NCI-H510A (cell line): ENCODE measurements at places on chromosomes 16 and 17.

DNA sequence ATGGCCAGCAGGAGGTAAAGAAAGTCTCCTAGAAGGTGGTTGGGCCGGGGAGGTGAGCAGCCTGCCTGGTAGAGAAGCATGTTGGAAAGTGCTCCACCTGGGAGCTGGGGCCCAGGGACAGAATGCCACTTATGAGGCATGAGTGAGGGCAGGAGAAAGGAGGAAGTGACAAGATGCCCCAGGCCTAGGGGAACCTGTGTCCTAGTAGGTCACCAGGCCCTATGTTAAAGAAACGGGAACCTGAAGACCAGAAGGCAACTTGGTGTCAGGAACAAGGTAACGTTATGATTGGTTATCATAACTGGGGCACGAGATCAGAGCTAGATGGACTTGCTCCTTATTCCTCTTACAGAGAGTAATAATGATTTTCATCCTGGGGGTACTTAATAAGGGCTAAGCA lies 34.3 kb downstream of the PITPNC1 start:
- no peak for DNase-seq

- DNase-seq, result no peak
These were observed 285.4 kb upstream of the CDH8 start for GRCh38 chr16:62321606-62322005.

- no peak for DNase-seq
These were observed 17.2 kb downstream of the NTAN1 start for GRCh38 chr16:15038689-15039088.

DNA sequence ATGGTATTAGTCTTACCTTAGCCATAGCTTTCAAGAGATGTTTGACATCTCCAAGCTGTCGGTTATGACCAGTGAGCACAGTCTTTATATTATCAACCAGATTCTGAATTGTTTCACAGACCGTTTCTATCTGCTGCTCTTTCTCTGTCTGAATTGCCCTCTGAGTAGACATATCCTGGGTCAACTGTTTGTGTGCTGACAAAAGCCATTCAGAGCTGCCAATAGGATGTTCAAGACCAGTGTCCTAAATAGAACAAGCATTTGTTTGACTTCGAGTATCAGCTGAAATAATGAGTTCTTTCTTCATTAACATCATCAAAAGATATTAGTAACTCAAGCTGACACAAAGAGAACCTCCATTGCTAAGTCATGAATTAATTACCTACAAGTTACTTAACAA lies 14.9 kb upstream of the ARL6IP1 start:
- no peak for DNase-seq

DNA sequence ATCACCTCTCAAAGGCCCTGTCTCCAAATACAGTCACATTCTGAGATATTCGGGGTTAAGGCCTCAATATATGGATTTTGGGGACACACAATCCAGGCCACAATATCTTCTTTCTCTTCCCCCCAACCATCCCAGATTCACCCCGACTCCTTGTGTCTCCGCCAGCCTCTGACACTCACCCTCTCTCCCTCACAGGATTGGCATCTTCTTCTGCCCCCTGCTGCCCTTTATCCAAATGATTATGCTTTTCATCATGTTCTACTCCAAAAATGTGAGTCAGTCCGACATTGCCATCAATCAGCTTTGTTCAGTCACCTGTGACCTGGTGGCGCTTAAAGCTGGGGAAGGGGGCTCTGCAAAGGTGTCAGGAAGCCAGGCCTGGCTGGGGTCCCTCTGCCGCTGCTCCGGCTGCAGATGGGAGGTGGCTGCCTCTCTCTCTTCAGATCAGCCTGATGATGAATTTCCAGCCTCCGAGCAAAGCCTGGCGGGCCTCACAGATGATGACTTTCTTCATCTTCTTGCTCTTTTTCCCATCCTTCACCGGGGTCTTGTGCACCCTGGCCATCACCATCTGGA lies 35.1 kb downstream of the GDE1 start:
- DNase-seq, result no peak

DNA sequence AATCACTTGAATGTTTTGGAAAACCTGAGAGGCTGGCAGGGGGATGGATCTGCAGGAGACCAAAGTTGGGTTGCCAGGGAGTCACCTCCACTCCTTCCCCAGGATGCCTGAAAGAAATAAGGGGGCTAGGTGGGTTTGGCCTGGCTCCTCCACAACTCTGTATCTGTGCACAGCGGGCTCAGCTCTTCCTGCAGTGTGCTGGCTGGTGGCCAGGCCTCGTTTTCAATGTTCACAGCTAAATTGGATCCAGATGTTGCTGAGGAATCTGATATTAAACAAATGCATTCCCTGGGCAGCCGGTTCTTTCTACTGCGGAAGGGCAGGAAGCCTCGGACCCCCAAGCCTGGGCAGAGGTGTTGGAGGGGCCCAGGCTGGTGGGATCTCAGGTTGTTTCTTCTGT lies 106.2 kb downstream of the N4BP1 start:
- DNase-seq, result no peak

DNA sequence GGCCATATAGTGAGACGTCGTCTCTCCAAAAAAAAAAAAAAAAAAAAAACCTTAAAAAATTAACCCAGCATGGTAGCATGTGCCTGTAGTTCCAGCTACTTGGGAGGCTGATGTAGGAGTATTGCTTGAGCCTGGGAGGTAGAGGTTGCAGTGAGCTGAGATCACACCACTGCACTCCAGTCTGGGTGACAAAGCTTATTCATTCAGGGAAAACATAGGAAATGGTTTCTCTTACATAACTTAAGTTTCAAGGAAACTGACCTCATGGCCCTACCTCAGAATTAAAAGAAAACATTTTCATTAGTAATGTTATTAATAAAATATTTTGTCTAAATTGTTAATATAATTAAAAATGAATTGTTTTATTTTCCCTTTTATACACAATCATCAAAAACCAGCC lies 31.4 kb downstream of the COG1 start:
- DNase-seq, result no peak

DNA sequence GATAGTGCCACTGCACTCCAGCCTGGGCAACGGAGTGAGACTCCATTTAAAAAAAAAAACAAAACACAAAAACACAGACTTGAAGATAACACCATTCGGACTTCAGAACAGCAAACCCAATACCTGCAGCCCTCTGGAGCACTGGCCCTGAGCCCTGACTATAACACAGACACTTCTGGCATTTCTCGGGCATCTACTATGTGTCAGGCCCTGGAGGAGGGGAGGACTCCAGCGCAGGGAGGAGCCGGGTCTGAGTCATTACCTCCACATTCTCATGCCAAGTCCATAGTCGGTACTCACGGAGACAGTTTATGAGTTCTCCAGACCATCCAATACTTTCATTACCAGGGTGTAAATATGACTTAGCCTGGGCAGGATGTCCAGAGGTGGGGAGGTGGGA lies 48.8 kb downstream of the PITPNM3 start:
- DNase-seq, result no peak

GRCh38 chr16:62225675-62226074 lies 189.4 kb upstream of the CDH8 start:
- no peak for DNase-seq

DNA sequence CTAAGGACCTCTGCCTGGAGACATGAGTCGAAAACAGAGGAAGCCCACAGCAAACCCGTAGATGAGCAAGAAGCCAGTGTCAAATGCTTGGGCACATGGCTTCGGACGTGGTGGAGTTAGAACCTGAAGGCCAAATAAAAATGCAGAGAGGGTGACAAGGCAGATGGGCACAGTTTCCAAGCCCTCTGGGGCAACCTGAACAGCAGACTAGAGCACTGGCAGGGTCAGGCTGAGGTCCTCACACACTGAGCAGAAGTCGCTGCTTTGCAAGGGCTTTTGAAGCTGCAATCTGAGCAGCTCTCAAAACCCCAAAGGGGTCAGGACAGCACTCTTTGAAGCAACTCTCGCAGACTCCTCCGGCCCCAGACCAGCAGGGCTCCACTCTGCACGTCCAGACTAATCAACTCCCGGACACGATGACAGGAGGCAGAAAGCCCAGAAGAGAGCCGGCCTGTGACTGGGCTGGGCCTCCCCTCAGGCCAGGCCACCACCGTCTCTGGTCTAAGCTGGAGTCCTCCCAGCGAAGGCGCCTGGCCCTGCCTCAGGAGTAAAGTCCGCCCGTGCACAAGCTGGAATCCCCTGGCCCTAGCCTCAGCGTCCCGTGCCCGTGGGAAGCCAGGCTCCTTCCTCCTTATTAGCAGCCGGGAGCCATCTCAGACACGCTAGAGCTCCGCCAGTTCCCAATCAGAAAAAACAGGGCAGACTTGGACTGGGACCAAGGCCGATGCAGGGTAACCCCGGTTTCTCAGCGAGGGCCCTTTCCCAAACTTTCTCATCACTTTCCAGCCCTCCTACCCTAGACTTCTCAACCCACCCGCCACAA lies 924 bp downstream of the SMARCD2 start:
- no peak for DNase-seq

GRCh38 chr16:81006211-81006812 lies 373 bp downstream of the CMC2 start:
- no peak for DNase-seq

- DNase-seq, result no peak
These were observed 2.5 kb upstream of the SRRM2 start for GRCh38 chr16:2749936-2750335.

- DNase-seq, result no peak
These were observed 61.3 kb downstream of the C17orf67 start for GRCh38 chr17:56772442-56772841.

DNA sequence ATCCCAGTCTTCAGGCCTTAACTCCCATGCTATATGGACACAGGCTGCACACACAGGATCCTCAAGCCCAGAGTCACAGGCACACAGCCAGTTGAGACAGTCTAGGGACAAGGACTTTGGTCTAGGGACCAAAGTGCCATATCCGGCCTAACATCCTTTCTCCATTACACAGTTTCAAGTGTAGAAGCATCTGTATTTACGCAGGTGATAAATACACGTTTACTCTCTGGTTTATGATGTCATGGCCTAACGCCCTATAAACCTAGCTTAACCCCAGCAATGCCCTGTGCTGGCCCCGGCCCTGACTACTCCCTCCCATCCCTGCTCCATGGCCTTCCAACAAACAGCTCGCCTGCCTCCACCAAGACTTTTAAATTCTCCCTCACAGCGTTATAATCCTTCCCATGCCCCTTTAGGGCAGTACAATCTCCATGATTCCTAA lies 17.1 kb downstream of the CUEDC1 start:
- peak; percentile 83 for DNase-seq

DNA sequence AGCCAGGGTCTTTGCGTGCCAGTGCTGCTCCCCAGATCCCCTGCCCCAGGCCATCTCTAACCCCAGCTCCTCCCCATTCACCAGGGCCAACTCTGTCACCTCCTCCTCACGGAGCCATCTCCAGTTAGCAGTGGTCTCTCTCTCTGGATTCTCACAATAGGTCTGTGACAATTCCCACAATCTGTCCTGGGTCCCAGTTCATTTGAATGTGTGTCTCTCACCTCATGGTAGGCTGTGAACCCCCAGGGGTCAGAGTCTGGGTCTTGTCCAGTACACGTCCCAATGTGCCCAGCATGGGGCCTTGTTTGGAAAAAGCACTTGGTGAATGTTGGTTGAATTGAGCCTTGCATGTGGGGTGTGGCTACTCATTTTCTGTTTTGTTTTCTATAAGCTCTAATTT lies 205.3 kb downstream of the PHKB start:
- no peak for DNase-seq

- DNase-seq, result no peak
These were observed 9.6 kb upstream of the SDK2 start for GRCh38 chr17:73653810-73654209.

DNA sequence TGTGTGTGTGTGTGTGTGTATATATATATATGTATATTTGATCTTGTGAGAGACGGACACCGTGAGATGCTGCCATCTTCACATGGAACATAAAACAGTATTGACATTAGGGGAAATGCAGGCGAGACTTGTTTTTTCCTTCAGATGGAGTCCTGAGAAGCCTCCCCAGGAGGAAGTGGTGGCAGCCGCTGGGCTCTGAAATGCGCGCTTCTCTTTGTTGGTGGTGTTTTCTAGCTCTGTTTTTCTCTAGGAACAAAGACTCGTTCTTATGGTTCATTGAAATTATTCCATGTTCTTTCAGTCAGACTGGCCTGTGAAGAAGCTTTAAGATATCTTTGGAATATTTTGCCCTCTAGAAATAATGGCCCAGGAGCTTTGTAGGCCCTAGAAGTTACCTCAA lies 32.9 kb downstream of the SNX29 start:
- no peak for DNase-seq

DNA sequence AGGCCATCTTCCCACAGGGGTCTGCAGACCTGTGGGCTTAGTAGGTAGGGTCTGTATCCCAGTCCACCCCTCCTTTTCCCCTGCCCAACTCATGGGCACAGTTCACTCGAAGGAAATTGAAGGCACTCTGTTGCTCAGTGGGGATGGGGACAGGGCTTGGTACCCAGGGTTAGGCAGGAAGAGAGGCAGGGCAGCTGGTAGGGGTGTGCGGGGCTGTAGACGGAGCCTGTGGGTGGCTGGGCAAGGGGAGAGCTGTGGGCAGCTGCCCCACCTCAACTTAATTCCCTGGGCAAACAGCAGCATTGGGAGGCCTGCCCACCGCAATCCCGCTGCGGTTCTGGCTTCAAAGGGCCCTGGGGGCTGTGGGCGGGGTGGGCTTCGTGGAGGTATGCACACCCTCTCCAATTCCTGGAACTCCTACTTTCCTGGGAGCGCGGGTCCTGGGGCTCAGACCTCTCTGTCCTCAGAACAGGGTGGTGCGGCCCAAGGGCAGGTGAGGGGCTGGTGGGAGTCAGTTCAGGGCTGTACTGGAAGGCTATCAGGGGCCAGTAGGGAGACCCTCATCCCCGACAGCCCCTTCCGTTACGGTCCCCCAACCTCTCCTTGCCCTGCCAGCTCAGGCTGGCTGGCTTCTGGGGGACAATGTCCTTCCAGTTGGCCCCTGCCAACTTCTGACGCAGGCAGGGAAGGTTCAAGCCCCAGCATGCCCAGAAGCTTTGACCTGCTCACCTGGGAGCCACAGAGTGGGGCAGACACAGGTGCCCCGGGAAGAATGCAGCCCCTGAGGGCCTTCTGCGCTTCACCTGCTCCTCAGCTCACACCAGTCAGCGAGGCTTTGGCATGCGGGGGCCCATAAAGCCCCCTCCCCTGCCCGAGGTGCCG lies 9.1 kb downstream of the FOXJ1 start:
- DNase-seq, result peak; percentile 99

GRCh38 chr17:35716897-35717465 lies 14.5 kb upstream of the RASL10B start:
- no peak for DNase-seq

DNA sequence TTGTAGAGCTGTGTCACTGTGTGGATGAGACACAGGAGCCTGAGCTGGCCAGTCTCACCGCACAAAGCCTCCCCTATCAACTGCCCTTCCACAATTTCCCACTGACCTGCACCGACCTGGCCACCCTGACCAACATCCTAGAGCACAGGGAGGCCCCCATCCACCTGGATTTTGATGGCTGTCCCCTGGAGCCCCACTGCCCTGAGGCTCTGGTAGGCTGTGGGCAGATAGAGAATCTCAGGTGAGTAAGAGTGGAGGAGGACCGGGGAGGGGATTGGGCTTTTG lies 37.4 kb downstream of the NLRC5 start:
- DNase-seq, result no peak

DNA sequence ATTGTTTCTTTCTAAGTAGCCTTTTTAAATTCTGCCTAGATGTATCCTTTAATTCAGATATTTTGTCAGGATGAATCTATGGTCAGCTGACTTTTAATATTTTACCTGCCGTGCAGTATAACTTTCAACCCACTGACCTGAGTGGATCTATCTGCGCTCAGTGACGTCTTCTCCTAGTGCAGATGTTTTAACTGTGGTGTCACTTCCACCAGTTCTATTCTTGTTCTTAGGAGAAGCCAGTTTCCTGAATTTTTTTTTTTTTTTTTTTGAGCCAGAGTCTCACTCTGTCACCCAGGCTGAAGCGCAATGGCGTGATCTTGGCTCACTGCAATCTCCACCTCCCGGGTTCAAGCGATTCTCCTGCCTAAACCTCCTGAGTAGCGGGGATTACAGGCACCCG lies 5.0 kb upstream of the TM4SF5 start:
- DNase-seq, result no peak
